ENCODE measurements at places on chromosomes 13 and 19.

DNA sequence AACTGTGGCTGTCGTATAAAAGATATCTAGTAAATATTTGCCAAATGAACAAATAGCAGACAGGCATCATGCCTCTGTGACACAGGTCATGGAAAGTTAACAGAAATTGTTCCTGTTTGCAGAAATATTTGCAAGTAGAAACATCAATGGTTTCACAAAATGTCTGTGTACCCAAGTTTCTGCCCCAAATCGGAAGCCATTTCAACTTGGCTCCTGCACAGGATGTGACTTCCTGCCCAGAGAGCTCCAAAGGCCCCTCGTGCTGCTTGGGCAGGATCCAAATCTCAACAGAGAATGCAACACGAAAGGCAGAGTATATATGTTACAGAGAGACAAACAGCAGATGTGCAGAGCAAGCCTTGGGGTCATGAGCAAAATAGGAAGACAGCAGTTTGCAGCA, 95.5 kb upstream of the SERP2 start:
- no peak for DNase-seq

DNA sequence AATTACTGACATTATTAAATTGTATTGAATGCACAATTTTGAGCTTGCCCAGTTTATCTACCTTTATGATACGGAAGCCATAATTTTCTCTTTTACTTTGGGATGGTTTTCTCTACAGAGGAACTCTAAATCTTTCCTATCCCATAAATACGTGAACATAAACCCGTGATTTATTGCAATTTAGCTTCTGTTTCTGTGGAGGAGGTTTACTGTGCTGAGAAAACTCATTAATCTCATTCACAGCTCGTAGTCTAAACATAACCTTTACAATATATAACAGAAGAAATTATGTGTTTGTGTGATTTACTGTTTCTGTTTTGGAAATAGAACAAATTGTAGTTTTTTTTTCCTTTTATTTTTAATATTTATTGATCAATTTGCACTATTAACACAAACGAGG, 207.1 kb upstream of the PCDH9 start:
- DNase-seq: no peak

GRCh38 chr13:38824342-38824741, 137.5 kb downstream of the FREM2 start:
- no peak for DNase-seq

DNA sequence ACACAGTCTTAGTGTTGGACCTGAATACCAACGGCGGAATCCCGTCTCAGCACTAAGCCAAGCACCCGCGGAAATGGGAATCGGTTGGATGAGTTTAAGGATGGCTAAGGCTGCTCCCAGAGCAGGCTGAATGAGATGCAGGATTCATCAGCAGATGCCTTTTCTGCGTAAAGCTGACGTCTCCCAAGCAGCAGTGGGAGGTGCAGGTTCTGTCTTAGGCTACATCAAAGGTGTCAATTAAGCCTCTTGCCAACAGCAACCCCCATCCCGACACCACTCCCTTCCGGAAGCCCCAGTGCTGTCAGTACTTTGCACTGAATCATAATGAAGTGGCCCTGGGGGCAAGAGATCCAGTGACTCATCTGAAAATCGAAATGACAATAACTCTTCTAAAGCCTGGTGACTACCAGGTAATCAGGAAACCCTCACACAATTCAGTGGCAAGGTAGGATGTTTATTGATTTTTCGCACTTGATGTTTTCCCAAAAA, 275.6 kb downstream of the DCLK1 start:
- no peak for DNase-seq

GRCh38 chr13:44719857-44720671, 143.9 kb upstream of the TSC22D1 start:
- no peak for DNase-seq

All from hematopoietic multipotent progenitor cell treated with erythropoietin and hydrocortisone succinate and interleukin-3 and kit ligand, for 15 days (in vitro differentiated cells).